ENCODE measurements at places on chromosomes 1 and 21.

GRCh38 chr1:59105548-59106507 lies 191.1 kb upstream of the FGGY start:
- DNase-seq: no peak

DNA sequence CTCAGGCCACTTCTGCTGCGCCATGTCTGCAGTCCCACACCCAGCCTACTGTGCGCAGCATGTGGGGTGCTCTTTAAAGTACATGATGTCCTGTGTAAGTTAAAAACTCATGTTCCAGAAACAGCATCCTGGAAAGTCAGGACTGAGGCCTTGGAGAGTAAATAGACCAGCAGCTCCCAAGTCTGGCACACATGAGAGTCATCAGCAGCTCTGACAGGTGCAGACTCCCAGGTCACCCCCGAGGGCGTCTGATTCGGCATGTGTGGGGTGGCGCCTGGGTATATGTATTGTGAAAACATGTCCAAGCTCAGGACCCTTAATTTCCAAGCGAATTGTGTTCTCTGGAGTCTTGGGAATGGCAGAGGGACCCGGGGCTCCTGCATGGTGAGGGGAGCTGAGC lies 120.1 kb upstream of the RUNX3 start:
- no peak for DNase-seq

DNA sequence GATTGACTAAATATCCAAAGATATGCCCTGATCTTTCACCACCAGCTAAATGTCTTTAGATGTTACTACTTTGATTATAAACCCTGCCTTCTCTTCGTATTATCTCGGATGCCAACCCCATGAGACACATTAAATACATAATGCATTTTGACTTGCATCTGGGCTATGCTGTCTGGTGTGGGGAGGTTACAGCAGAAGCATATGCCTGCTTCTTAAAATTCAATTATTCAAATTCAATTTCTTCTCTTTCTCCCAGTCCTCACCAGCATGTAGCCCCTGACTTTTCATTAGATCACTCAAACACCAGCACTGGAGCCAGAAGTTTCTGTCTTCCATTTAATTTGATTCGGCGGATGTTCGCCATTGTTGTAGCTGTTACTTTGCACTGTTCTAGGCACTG lies 360.7 kb upstream of the CAMK1G start:
- DNase-seq: no peak

DNA sequence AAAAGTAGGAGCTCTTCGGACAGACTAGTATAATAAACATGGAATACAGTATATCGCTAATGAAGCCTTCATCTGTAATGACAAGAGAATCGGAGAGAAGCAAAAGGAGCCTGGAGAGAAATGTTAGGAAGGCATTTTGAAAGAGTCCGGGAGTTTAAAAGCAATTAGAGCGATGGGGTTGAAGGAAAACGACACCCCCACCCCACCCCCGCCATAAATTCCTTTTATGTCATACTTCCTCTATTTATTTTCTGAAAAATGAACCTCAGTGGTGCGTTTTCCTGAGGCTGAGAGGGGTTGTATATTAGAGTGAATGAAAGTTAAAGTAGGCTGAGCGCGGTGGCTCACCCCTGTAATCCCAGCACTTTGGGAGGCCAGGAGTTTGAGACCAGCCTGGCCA lies 635 bp upstream of the APH1A start:
- no peak for DNase-seq

DNA sequence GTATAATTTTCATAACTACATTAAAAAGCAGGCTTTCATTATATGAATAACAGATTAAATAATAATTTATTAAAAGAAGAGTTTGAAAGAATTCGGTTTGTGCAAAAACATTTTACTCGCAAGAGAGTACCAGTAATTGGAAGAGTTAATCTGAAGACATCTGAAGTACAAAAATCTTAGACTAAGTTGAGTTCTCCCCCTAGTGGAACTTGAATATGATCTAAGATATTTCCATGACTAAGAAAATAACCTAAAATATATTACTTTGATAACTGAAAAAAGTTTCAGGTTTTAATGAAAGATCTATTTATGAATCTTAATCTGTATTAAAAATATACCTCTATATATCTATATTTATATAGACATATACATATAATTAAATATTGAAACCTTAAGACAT lies 112.5 kb upstream of the GFI1 start:
- no peak for DNase-seq

GRCh38 chr1:114103992-114104391 lies 49.7 kb downstream of the SYT6 start:
- no peak for DNase-seq

DNA sequence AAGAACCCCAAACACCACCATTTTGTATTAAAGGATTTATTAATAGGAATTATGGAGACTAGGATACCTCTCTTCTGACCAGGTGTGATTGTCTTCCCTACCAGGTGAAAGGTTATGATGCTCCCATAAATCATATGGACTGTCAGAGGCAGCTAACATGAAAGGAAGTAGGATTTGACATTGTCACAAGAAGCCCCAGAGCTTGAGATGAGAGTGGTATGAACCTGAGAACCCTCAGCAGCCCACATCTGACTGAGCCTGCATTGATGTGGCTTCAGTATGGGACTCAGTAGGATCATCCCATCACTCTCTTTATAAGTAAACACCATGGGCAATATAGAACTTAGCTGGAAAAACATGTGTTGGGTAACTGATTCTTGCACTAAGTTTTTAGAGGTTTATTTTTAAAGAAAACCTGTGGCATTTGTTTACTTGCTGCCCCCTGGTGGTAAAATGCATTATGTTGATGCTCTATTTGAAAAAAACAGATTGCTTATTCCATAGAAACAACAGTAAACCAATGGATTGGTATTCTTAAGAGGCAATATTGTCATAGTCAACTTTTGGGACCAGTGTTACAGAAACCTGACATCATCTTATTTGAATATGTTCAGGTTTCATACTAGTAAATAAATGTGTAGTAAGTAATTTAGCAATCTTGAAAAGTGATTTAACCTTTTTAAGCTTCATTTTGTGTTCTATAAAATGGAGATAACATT lies 16.6 kb upstream of the CACYBP start:
- no peak for DNase-seq

DNA sequence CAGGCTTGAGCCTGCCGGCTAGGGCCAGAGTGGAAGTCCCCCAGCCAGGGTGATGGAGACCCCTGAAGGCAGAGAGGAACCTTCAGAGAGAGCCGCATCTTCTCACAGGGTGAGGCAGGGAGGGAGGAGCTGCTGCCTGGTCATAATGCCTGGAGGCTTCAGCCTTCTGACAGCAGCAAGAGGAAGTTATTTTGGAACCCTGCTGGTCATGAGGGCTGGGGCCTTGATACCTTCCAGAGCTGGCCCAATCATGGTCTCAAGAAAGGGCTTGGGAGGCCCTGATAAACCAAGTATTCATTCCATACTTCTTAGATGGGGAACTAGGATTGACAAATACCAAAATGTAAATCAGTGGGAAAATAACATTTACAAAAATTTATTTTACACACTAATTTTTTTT lies 26.6 kb upstream of the MPZL1 start:
- no peak for DNase-seq

DNA sequence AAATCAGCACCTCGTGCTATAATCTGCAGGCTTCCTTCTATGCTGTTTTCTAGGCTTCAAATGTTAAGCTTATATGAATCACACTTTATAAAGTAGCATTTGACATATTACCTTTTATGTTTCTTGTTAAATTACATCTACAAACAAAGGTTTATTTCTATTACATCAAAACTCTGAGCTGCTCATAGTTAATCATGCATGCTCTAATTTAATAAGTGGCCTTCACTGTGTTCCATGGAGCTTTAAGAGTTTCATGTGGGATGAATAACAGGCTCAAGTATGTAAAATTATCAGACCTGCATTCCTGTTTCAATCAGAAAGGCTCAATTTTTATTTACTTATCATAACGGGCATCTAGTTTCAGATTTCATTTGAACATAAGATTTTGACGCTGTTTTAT lies 13.0 kb downstream of the SLC19A2 start:
- no peak for DNase-seq

- DNase-seq: no peak
Observed at GRCh38 chr1:205375835-205376545, 19.3 kb upstream of the KLHDC8A start.

DNA sequence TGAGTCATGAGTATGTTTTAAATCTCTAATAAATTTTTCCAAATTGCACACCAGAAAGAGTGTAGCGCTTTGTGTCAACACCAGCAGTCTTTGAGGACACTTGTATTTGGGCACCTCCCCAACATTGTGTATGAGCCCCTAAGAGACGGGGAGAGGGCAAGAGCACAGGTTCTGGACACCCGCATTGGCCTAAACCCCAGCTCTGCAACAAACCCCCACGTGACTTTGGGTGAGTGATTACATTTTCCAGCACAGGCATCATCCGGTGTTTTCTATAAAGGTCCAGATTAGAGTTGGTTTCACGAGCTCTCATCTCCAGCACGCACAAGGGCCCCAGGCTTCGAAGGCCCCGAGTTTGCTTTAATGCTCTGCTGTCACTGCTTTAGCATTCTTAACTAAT lies 66.3 kb upstream of the SLC45A1 start:
- DNase-seq: no peak

GRCh38 chr1:115729756-115730155 lies 38.8 kb downstream of the CASQ2 start:
- DNase-seq: no peak

DNA sequence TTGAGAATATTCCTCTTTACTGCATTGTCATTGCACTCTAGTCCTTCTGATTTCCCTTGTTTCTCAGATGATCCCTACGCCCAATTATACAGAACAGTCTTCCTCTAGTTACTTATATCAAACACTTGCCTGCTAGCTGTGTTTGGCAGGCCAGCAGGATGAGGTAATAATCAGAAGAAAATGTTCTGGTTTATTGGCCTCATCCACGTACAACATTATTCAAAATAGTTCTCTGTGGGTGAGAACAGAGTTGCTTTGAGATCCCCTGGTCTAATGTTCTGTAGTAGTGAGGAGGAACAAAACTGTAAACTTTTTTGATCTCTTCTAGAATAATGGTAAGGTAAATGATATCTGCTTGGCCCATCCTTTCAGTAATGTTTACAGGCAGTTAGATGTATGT lies 22.3 kb upstream of the C1orf105 start:
- no peak for DNase-seq

DNA sequence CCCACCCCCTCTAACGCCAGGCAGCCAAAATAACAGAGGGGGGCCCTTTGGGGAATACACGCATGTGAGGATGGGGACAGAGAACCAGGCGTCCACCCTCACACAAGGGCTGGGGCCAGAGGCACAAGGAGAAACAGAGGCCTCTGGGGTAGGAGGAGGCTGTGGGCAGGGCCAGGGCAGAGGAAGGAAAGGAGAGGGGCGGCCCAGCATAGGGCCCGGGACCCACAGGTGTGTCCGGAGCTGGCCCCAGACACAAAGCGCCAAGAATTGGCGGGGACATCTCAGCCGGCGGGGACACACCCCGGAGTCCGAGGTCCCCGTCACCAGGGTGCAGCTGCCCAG lies 6.7 kb downstream of the PLEKHG5 start:
- DNase-seq: no peak

GRCh38 chr1:9889411-9889810 lies 20.7 kb downstream of the CTNNBIP1 start:
- no peak for DNase-seq

DNA sequence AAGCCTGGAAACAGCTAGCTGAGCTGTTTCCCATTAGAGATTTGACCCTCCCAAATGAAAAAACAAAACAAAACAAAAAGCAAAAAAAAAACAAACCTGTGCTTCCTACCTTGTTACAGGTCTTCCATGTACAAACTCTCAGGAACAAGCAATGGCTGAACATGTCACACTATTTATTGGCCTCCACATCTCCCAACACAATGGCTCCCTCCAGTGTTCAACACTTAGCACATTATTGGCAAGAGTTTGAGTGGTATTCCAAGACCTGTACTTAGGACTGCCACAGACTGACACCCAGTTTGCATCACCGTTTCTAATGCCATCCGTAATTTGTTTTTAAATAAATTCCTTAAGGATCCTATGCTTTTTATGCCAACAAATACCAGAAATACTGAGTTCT lies 195.0 kb upstream of the OLFM3 start:
- no peak for DNase-seq

DNA sequence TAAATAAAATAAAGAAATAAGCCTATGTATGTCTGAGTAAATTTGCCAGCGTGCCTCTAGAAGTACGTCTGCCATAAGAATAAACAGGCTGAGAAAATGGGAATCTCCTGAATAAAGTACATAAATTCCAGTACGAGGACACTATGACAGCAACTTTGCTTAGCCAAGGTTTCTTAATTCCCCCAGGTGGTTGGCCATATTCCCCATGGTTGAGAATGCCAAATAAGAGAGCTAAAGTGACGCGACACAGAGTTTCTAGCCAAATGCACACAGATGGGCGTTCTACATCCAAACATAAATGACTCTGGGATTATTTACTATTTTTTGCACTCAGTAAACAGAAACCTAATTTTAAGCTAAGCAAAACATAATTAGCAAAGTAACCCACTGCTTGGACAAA lies 19.5 kb downstream of the KCNH1 start:
- DNase-seq: no peak

GRCh38 chr1:178934546-178934945 lies 63.7 kb upstream of the ANGPTL1 start:
- no peak for DNase-seq

- DNase-seq: no peak
Observed at GRCh38 chr1:9347095-9347850, 54.6 kb downstream of the SPSB1 start.

DNA sequence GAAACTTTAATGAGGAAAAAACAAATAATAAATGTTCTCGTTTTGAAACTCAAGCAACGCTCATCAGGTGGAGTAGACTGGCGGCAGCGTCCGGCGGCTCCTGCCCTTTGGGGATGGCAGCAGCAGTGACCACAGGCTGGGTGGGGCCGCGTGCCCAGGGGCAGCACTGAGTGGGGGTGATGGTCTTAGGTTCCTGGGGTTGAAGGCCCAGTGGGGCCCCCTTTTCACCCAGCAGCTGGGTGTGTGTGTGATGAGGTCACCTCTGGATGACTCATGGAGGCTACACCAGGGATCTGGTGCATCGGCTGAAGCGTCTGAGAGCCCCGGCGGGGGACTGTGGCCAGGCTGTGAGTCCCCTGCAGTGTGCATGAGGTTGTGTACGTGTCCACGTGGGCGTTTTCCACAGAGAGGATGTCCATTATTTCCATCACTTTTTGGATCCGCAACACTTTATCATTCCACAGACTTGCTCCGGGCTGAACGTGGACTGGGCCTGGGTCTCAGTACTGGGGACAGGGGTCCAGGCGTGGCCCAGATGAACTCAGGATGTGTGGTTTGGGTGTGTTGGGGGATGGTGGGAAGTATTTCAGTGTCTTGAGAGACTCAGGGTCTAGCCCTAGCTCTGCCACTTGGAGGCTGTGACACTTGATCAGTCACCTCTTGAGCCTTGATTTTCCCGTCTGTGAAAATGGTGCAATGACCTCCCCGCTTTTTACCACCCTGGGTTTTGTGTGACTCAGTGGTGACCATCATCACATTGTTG lies 25.6 kb downstream of the LDLRAP1 start:
- no peak for DNase-seq

Measured in stimulated activated CD8-positive, alpha-beta memory T cell treated with anti-CD3 and anti-CD28 coated beads, Interleukin-7, amount 100 ng/mL, for 4 hours (primary cell).